ENCODE measurements at places on chromosomes 3 and 15. TPM values are rescaled to one million over a fixed set of nuclear protein-coding genes. Genes with fewer than 3 reads are reported as not detected.

The TTC21A gene
- total RNA-seq, result 1.6 TPM

The CLDN16 gene
- total RNA-seq, result 2.5 TPM

The EHHADH gene
- total RNA-seq, result 5.6 TPM

The ARHGEF26 gene
- 4.6 TPM for total RNA-seq

The CKMT1A gene
- total RNA-seq, result not detected

The PRR20G gene
- total RNA-seq, result not detected

The LRRC31 gene
- total RNA-seq, result not detected

The TGM5 gene
- not detected for total RNA-seq

The GP5 gene
- total RNA-seq, result 0.29 TPM

The VWA5B2 gene
- 0.19 TPM for total RNA-seq

The METTL6 gene
- 19.6 TPM for total RNA-seq

The ALDH1A3 gene
- total RNA-seq, result 27.1 TPM

The SLC15A2 gene
- 0.29 TPM for total RNA-seq

The PPP1R14D gene
- not detected for total RNA-seq

The ASB14 gene
- not detected for total RNA-seq

The HCLS1 gene
- total RNA-seq, result 77.3 TPM

The GCSAM gene
- total RNA-seq, result not detected

The FBXO40 gene
- not detected for total RNA-seq

The FAM3D gene
- total RNA-seq, result 0.18 TPM

The FBN1 gene
- total RNA-seq, result 171 TPM

The PLSCR4 gene
- total RNA-seq, result 56.9 TPM

The CX3CR1 gene
- not detected for total RNA-seq

The GMNC gene
- 0.06 TPM for total RNA-seq

The LIPH gene
- 2.0 TPM for total RNA-seq

The UMPS gene
- total RNA-seq, result 22.2 TPM

The TMEM108 gene
- 0.53 TPM for total RNA-seq
